C1 segment of cervical spinal cord (tissue), 14 donors: ENCODE measurements at places on chromosomes 11 and 22.
A peak's percentile ranks its signal among the peaks of the same experiment; 100 is the strongest.

GRCh38 chr11:63999349-64000025, 13.2 kb downstream of the OTUB1 start:
- DNase-seq = no peak

- no peak for DNase-seq
Observed at GRCh38 chr11:87137711-87138110, 100.0 kb downstream of the TMEM135 start.

GRCh38 chr11:1574238-1574932, 2.3 kb upstream of the DUSP8 start:
- no peak for DNase-seq

GRCh38 chr22:17138513-17138912, 17.4 kb upstream of the TMEM121B start:
- DNase-seq = no peak

DNA sequence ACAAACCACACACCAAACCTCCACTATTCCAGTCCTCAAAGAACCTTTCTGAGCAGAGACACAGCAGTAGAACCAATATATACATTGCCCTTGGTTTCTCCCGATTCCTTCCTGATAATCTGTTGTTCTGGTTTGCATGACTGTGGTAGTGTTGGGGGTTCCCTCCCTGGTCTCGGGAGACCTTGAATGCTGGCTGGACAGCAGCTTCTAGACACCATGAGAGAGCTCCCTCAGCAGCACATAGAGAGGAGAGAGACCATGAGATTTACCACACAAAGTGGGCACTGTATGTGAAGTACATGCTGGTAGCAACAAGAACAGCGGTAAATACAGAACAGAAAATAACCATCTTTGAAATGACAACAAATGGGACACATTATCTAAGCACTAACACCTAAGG, 2.6 kb downstream of the C11orf91 start:
- no peak for DNase-seq

- no peak for DNase-seq
Observed at GRCh38 chr11:45926536-45927331, 4.3 kb downstream of the LARGE2 start.

- no peak for DNase-seq
Observed at GRCh38 chr22:24200619-24201212, 19.4 kb downstream of the SUSD2 start.

DNA sequence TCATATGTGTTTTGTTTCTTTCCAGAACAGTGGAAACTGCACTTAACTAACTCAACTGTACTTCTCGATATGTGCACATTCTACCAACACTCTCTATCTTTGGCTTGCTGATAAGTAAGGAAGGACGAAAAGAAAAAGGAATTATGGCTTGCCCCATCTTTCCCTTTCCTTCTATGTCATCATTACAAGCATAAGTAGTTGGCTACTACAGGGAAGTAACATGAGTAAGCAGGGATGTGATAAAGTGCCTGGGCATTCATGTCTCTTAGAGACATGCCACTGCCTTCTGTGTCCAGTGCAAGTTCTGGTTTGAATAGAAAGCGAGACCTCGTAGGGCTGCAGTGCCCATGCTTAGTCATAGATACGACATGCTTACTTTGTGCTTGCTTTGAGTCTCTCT, 342.5 kb downstream of the ETS1 start:
- DNase-seq = no peak

DNA sequence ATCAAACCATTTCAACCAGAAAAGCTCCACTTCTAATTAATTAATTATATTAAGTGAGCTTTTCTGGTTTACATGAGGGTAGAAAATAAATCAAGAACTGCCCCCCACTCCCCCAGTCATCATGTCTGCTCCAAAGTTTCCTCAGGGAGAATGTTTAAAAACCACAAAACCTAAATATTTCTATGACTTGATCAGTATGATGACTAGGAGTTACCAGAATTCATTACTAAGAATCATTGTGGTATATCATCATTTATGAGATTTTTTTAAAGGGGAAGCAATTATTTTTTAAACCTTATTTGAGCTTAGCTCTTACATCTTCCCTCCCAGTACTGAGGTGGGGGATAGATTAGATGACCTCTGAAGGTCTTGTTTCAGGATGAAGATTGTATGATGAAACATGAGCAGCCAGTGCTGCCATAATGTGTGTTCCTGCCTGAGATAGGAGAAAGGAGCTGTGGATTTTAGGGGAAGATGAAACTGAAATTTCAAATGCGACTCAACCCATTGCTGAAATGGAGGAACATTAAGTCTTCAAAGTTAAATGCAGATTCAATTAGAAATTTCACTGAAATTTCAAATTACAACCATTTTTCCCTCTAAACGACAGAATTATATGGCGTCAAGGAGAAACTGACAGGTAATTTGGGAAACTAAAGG, 401.3 kb upstream of the CADM1 start:
- no peak for DNase-seq

GRCh38 chr22:49657275-49657973, 170.2 kb downstream of the BRD1 start:
- no peak for DNase-seq

DNA sequence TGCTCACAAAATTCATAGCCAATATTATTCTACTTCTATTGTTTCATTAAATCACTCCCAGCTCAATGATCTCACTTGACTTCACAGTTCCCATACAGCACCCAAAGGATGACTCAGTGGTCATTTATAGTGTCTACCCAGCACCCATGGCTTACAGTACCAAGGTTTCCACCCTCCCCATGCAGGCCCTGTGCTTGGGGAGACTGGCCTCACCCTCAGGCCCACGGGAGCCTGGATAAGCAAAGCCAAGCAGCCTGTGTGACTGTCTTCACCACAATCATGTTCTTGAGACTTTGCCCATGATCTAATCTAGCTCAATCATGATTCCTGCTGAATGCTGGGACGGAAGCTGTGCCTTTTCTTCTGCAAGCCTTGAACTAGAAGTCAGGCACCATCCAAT, 97.6 kb downstream of the SLC36A4 start:
- no peak for DNase-seq

- no peak for DNase-seq
Observed at GRCh38 chr11:96303064-96303463, 39.9 kb downstream of the MAML2 start.

DNA sequence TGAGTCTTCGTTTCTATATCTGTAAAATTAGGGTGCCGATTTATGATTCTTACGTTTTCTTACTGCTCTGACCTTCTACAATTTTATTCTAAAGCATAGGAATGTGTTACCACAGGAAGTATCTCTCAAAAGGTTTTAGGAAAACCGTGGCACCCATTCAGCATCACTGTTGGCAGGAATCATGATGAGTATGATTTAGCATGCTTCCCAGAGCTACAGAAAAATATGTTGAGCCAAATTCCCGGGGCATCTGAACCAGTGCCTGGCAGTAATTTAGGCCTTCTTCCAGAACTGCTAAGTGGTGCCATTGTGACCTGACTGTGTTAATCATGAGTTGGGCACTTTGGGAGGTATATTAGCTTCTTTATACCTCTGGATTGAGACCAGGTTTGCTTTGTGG, 605.0 kb upstream of the RAG2 start:
- no peak for DNase-seq

DNA sequence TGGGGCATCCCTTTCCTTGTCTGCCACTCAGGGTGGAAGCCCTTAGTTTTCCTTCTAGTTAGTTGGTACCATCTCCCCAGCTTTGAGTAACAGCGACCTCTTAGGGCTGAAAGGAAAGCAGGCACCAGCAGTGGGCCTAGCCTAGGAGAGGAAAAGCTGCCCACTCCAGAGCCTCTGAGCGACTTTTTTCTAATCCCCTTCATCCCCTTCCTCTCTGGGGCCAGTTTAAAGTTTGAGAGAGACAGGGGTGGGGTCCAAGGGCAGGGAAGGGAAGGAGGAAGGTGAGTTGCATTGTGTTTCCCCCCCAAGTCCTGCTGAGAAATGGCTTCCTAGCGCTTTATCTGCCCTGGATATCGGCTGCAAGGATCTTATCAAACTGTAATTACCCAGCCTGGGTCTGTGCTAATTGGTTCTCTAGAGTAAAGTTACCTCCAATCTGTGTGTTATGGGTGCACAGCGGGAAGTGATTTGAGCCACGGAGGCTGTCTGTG, 573.9 kb upstream of the CADM1 start:
- no peak for DNase-seq

DNA sequence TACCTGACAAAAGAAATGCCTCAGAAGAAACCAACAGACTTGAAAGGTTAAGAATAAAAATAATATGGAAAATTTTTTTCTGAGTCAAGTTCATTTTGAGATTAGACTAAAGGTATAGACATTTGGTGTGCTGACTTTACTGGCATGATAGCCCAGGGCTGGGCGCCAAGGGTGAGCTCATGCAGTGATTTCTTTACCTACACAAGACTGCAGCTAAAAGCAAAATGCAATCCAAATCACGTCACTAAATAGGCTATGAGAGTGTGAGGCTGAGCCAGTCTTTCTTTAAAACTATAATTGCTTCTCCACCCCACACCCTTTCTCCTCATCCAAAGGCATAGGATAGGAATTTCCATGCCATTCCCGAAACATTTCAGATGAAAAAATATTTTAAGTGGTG, 196.5 kb downstream of the FAM76B start:
- DNase-seq = no peak

DNA sequence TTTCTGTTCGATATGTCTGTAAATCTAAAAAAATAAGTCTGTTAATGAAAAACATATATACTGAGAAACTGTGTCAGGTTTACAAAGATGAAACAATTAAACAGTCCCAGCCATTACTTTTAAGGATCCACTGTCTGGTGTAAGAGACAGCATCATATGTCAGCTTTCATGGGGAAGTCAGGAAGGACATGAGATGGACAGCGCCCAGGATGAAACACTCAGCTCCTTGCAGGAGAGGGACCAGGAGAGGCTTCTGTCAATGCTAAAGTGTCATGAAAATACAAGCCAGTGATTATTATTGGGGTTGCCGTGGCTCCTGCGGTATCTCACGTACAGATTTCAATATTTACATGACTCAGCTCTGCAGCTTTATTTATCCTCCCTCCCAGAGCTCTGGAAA, 1524.6 kb downstream of the TBC1D22A start:
- DNase-seq = no peak

DNA sequence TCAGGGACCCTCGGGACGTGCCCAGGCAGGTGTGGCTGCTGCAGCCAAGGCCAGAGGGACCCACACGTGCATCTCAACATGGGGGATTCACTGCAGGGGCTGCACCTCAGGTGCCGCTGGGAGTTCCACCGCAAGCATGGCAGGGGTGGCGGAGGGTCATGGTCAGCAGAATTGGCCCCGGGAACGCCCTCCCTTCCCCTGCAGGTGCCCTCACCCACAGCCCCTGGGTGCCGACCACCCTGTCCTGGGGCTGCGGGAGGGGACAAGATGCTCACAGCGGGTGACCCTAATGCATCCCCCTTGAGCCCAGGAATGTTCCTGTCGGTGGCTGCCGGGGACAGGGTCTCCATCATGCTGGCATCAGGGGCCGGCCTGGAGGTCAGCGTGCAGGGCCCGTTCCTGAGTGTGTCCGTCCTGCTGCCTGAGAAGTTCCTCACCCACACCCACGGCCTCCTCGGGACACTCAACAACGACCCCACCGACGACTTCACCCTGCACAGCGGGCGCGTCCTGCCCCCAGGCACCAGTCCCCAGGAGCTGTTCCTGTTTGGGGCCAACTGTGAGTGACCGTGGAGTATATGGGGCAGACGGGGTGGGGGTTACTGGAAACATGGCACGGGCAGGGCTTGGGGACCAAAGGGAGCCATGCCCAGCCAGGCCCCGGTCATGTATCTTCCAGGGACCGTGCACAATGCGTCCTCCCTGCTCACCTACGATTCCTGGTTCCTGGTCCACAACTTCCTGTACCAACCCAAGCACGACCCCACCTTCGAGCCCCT, 5.8 kb downstream of the SUSD2 start:
- DNase-seq = no peak

GRCh38 chr22:40175611-40176244, 2.0 kb upstream of the TNRC6B start:
- DNase-seq = no peak

DNA sequence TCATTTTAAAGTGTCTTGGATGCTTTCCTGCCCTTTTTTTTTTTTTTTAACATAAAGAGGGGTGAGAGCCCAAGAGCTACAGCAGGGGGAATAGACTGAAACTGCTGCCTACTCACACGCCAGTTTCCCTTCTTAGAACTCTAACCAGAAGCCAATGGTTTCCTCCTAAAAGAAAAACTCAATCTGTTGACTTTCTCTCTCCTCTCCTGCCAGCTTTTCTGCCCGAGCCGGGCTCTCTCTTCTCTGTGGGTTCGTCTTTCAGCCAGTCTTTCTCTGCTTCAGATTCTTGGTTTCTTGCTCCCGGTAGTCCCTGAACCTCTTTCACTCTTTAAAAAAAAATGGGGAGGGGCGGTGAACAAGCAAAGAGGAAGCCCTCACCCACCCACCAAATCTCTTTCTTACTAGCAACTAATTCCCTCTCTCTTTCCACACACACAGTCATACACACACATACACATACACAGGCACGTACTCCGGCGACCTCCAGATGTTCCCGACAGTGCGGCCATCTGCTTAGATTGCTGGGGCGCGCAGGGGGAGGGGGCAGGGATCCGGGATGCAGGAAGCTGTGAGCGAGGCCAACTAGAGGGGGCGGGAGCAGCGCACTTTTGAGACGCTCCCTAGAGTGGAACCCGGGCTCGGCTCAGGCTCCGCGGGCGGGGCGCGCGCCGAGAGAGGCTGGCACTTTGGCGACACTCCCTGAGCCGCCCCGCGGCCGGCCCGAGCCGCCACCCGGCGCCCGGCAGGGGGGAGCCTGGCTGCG, 444 bp upstream of the TSKU start:
- DNase-seq = no peak

DNA sequence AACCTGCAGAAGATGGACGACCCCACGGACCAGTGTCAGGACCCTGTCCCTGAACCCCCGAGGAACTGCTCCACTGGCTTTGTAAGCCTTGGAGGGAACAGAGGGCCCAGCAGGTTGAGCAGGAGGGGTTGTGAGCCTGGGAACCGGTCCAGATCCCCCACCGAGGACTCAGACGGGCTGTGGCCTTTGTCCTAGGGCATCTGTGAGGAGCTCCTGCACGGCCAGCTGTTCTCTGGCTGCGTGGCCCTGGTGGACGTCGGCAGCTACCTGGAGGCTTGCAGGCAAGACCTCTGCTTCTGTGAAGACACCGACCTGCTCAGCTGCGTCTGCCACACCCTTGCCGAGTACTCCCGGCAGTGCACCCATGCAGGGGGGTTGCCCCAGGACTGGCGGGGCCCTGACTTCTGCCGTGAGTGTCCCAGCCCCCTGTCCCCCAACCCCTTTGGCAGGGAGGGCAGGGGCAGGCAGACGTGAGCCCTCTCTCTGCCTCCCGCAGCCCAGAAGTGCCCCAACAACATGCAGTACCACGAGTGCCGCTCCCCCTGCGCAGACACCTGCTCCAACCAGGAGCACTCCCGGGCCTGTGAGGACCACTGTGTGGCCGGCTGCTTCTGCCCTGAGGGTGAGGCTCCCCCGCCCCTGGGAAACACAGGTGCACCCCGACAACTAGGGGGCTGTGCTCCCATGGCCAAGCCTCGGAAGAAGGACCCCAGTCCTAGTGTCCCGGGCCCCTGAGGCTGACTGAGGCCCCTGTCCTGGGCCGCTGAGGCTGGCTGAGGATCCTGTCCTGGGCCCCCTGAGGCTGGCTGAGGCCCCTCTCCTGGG, 6.4 kb downstream of the MUC5AC start:
- DNase-seq = no peak

- DNase-seq = peak; percentile 19
Observed at GRCh38 chr22:32904044-32904443, 102.5 kb downstream of the TIMP3 start.

GRCh38 chr11:128968916-128969315, 26.2 kb upstream of the TP53AIP1 start:
- no peak for DNase-seq
